ENCODE measurements at places on chromosomes 4 and X.

- no peak for DNase-seq
Measured at GRCh38 chrX:29233592-29234183, 646.4 kb downstream of the IL1RAPL1 start.

DNA sequence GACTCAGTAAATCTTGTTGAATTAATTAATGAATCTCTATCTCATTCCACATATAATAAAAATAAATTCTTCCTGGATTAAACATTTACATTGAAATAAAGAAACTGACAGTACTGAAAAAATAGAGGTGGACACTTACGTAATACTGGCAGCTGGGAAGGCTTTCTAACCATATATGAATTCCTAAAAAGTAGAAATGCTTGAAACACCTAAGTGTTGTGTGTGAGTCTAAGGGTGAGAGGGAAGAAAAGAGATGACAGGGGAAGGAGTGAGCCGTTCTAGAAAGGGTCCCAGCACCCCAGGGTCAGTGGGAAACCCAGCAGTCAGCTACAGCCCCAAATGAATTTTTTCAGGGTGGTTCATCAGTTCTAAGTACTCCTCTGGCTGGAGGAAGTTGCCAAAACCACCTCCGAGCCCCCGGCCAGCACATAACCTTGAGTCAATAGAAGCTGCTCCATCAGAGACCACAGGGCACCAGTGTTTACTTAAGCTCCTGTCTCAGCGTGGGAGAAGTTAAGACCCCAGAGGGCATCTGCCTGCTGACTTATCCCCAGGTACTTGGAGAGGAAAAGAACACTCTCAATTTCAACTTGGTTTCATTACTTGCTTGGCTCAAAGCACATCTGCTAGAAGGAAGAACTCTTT is 18.3 kb downstream of the GAB3 start:
- no peak for DNase-seq

- DNase-seq: no peak
Measured at GRCh38 chr4:89538886-89539285, 231.3 kb upstream of the GPRIN3 start.

DNA sequence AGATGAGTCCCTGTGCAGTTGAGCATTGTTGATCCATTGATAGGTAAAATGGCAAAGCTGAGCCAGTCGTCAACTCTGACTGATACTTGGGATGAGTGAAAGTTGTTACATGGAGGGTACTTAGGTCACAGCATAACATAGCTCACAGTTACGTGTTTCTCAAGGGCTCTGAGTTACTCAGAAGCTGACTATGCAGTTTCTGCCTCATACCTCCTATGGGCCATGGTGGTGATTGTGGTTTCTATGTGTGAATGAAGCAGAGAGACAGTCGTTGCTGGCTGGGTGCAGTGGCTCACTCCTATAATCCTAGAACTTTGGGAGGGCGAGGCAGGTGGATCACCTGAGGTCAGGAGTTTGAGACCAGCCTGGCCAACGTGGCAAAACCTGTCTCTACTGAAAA is 30.8 kb downstream of the FRMPD3 start:
- no peak for DNase-seq

DNA sequence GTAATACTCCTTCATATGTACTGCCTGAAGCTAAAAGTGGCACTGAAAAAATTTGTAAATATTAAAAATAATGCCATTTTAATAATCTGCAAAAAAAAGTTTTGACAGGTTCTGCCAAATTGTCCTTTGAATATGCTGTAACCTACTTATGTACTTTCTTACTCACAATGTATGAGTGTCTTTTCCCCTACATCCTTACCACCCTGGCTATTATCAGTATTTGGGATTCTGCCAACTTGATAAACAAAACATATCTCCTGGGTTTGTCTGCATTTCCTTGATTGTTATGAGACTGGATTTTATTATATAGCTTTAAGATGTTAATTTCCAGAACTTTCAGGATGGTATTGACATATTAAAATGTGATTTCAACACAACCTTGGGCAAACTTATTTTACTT is 187.9 kb downstream of the CHM start:
- no peak for DNase-seq

DNA sequence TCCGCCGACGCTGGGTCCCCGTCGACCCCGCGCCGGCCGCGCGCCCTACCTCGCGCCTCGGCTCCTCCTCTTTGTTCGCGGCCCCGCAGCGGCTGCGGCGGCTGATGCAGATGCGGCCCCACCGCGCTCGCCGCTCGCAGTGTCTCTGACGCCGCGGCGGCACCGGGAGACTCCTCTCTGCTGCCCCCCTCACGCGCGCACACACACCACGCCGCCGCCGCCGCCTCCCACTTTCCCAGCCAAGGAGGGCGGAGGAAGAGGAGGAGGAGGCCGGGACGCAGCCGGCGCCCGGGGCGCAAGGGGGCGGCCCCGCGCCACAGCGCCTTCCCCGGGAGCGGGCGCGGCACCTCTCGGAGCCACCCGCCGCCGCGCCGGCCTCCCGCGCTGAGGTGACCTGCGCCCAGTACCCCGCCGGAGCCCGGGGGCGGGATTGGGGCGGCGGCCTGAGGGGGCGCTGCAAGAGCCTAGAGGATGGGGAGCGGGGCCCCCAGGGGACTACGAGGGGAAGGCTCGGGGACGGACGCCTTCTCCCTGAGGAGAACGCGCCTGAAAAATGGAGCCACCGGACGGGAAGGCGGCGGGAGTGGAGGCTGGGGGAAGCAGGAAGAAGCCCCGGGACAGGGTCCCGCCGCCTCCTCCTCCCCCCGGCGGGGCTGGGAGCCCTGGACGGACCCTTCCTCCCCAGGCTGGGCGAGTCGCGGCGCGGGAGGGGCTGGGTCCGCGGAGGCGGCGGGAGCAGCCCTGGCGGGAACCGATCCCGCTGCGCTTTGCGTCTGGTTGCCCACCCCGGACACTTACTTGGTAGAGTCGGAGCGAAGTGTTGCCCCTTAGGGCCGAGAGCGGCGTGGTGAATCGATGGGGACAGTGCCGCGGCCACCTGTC is at the start of gene SH3RF1:
SH3RF1 (minus strand) TSS at position 147 of the 882 bp plus-strand sequence. CDS start 1,744 bp downstream, outside the sequence.
- DNase-seq: peak; percentile 70

GRCh38 chr4:47031011-47031678 is at the start of gene GABRB1:
TSS of gene GABRB1 (plus strand) at chr4:47031567.
- DNase-seq: peak; percentile 70

GRCh38 chr4:31187979-31188378 is 467.8 kb downstream of the PCDH7 start:
- DNase-seq: no peak

DNA sequence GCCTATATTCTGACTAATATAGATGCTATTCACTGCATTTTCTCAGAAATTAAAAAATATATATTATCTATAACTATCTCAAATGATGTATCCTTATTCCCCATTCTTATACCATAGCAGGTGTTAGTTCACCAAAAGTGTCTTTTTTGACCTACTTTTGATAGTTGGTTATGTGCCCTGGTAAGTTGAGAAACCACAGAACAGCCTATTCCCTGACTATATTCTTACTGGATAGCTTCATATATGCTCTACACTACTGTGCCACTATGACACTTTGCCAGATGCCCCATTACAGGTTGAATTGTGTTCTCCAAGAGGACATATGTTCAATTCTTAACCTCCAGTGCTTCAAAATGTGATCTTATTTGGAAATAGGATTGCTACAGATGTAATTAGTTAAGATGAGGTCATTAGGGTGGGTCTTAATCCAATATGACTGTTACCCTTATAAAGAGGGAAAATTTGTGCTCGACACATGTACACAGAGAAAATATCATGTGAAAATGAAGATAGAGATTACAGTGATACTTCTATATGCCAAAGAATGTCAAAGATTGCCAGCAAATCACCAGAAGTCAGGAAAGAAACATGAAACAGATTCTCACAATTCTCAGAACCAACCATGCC is 76.1 kb downstream of the LRBA start:
- no peak for DNase-seq

- no peak for DNase-seq
Measured at GRCh38 chr4:1594871-1595788, 89.0 kb downstream of the FAM53A start.

DNA sequence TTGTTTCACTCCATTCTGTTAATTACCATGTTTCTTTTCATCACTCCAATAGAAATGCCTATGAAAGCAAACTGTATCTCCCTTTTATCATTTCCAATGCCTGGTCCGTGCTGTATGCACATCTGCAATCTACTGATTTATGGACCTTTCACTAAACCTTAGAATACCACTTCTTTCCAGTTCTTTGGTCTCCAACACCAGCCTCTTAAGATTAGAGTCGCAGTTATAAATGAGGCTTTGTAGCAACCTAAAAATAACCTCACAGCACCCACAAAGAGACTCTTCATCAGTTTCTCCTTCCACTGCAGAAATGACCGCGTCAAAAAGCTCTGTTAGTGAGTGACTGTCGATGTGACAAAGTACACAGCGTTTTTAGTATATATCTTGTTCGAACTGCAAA is 282.6 kb downstream of the ADGRA3 start:
- peak; percentile 74 for DNase-seq

DNA sequence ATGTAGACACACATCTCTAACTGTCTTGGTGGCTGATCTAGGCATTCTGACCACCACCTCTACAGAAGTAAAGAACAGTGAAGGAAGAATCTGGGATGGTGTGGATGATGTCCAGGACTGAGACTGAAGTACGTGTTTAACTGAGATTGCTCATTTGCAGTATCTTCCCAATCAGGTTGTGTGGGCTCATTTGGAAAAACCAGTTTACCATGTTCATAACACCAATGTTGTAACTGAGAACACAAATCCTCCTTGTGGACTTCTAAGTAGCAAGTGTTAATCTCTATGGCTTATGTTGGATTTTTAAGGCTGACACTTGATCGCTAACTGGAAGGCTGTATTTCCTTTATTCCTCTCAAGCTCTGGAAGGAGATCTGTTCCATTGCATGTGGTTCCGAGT is 144.7 kb downstream of the ZNF518B start:
- DNase-seq: no peak

GRCh38 chrX:40433160-40433559 is 147.6 kb upstream of the ATP6AP2 start:
- DNase-seq: no peak

DNA sequence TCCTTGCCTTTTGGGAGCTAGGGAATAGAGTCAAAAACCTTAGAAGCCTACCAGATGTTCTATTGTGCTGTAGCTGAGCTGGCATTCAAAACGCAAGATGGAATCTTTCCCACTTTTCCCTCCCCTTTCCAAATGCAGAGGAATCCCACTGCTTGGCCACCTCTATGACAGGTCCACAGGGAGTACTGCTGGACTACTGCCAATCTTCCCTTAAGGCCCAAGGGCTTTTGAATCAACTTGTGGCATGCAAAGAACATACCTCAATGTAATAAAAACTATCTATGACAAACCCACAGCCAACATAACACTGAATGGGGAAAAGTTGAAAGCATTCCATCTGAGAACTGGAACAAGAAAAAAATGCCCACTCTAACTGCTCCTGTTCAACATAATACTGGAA is 139.2 kb upstream of the AGTR2 start:
- DNase-seq: no peak

DNA sequence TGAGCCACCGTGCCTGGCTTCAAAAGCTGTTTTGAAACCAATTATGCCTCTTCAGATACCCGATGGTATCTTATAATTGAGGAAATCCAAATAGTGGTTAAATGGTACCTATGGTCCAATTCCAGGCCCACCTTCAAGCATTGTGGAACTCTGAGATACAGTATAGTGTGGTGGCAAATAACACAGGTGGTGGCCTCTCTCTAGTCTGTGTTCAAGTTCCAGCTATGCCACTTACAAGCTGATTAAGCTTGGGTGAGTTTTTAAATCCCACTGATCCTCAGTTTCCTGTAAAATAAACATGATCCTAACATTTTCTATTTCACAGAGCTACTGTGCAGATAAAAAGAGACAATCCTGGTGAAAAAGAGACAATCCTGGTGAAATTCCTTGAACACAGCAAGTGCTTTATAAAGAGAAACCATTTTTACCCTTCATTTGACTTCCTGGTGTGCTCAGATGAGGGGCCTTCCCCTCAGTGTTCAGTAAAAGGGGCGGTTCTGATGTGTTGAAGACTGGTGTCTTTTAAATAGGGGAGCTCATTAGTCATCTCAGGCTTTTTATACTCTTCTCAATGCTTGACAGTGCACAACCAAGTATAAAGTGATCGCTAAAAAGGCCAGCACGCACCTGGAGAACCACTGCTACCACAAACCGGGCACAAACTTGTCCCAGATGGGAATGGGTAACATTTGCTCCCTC is 30.8 kb upstream of the CD40LG start:
- DNase-seq: no peak

DNA sequence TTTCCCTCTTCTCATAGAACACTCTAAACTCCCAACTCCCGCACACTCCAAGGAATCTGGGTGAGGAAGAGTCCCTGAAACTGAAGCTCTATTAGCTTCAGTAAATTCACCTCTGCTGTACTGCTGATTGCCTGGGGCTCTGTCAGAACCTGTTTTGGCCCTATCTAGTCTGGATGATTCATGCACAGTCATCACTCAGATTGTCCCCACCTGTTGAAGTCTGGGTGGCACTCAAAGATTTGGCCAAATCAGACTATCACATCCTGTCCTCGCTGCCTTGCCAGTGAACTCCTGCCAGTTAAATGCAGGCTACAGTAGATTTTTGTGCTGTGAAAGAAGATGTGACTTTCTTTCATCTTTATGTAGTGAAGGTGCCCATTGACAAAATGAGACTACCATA is 63.5 kb upstream of the EMCN start:
- no peak for DNase-seq

GRCh38 chr4:138405466-138405891 is 163.3 kb upstream of the SLC7A11 start:
- DNase-seq: no peak

GRCh38 chr4:11415409-11416070 is 13.2 kb downstream of the HS3ST1 start:
- DNase-seq: no peak

DNA sequence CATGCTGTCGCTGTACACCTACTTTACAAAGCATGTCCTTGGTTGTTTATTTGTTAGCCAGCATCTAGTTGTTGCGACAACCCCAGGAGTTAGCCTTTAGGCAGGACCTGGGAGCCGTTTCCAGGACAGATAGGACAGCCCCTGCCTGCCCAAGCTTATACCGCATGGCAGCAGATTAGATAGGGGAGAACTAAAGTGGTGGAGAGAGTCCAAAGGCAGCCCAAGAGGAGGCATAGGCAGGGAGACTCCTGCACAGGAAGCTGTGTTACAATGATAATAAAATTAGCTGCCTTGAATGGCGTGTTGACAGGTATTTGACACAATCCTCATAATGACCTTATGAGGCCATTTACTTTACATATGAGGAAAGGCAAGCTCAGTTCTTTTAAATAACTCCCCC is 13.0 kb downstream of the NSDHL start:
- DNase-seq: no peak

DNA sequence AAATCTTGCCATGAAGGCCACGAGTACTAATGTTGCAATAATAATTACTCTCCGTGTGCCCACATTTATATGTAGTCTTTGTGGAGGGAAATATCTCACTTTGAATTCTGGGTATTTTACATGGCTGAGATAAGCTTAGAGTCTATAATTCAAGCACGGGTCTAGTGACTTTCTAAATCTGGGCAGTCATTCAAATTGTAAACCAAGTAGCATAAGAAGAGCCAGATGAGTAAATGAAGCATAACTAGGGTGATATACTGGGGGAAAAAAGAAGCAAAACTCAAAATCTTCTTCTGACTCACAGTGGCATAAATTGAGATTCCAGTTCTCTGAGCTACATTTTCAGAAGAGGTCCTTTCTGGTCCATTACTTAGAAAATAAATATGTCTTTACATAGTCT is 53.0 kb downstream of the MAPK10 start:
- no peak for DNase-seq

- DNase-seq: no peak
Measured at GRCh38 chr4:138978600-138978999, 37.0 kb upstream of the NOCT start.
